Stimulated activated CD4-positive, alpha-beta T cell treated with anti-CD3 and anti-CD28 coated beads, Interleukin-4, amount 100 ng/mL, for 1 hour (primary cell): ENCODE measurements at places on chromosomes 2 and 18.

- DNase-seq: no peak
Observed at GRCh38 chr18:62751341-62751821, 36.0 kb downstream of the PHLPP1 start.

DNA sequence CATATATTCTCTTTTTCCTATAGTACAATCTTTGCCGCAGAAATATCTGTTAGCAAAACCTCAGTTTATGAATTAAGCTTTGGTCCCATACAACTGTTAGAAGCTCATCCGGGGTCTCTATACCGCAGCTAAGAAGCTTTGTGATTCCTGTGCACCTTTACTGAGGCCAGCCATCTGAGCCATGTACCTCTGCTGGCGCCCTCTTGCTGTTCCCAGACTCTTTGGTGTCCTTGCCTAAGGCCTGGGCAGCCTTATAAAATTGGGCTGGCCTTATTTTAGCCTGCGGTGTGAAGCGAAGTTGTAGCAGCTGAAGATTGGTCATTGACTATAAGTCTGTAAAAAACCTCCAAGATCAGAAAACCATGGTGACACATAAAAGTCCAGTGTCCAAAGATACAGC is 1135.1 kb upstream of the CHAC2 start:
- no peak for DNase-seq

- no peak for DNase-seq
Observed at GRCh38 chr18:57429167-57430078, 5.8 kb upstream of the ONECUT2 start.

DNA sequence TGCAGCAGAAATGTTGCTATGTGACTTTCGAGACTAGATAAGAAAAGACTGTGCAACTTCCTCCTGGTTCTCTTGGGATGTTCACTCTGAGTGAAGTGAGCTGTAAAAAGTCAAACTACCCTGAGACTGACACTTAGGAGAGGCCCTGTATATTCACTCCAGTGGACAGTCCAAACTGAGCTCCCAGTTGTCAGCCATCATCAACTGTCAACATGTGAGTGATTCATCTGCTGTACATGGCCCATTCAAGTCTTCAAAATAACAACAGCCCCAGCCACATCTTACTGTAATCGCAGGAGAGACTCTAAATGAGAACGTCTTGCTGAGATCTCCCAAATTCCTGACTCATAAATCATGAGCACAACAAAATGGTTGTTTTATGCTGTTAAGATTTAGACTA is 8.5 kb upstream of the UNC80 start:
- no peak for DNase-seq

- no peak for DNase-seq
Observed at GRCh38 chr2:232113821-232114220, 152.3 kb downstream of the DIS3L2 start.

GRCh38 chr2:97011977-97012569 is 25.7 kb upstream of the FAM178B start:
- no peak for DNase-seq

GRCh38 chr2:240402566-240403272 is 32.7 kb upstream of the GPC1 start:
- no peak for DNase-seq

GRCh38 chr2:100721693-100722092 is 98.2 kb upstream of the NPAS2 start:
- no peak for DNase-seq

- DNase-seq: no peak
Observed at GRCh38 chr2:128287780-128288735, 30.6 kb downstream of the HS6ST1 start.

DNA sequence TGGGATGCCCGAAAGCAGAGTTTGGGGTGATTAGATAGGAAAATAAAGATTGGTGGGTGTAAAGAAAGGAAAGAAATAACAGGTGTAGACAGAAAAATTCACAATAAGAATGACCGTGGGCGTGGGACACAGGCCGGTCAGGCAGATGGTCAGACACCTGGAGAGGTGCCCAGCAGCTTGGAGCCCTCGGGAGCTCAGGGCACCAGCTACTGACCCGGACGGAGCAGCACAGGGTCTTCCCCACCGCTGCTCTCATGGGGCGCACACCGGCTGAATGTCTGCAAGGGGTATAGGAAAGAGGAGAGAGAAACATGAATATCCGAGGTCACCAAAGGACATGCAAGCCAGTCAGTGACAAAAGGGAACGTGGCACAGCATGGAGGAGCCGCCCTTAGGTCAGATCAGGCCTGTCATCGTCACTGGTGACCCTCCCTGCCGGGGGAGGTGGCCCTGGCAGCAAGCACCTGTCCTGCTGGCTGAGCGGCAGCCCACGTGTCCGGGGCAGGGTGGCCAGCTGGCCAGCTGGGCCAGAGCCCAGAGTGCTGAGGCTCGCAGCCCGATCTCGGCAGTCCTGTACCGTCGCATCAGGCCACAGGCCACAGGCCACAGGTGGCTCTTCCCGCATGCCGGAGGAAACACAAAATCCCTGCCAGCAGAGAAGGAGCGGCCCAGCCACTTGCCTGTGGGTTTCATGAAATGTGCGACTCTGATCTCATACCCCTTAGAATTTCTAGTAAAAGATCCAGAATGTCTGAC is 112.0 kb upstream of the NDUFV2 start:
- DNase-seq: no peak

GRCh38 chr2:219619235-219619634 is 8.2 kb upstream of the SLC4A3 start:
- DNase-seq: no peak

GRCh38 chr18:23143016-23143814 is 7.9 kb downstream of the CABLES1 start:
- no peak for DNase-seq

DNA sequence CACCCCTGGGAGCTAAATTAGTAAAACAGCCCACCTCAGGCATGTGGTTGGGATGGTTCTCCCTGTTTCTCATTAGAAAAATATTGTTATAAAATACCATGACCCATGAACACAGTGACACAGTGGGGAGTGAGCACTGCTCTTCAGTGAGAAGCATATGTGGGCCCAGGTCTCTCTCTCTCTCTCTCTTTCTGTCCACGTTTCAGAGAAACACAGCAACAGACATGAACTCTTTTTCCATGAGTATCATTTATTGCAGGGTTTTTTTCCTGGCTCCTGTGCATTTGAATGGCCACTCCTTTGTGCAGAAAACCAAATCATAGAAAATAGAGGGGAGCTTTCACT is 41.2 kb downstream of the CYRIA start:
- no peak for DNase-seq

DNA sequence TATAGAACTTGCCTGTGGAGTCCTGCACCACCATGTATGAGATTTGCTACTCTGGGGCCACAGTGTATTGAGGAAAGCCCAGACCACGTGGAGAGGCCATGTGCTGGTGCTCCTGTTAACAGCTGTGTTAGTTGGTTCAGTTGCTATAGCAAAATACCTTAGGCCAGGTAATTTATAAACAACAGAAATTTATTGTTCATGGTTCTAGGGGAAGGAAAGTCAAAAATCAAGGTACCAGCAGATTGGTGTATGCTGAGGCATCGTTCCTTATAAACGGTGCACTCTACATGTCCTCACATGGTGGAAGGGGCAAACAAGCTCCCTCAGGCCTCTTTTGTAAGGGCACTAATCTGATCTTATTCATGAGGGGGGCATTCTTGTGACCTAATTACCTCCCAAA is 272.3 kb upstream of the FBXO11 start:
- no peak for DNase-seq

DNA sequence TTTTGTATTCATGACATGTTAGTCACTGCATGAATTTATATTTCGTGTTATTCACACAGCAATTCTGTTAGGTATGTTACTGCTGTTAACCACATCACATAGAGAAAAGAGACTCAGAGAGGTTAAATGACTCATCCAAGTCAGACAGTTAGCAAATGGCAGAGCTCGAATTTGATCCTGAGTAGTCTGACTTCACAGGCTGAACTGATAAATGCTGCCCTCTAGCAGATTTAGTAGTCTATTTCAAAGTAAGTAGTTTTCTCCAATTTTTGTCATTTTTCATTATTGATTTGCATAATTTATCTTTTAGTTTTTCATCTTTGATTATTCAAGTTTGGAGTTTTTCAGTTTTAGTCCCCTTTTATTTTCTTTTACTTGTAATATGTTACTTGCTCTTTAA is 58.3 kb downstream of the WDR7 start:
- no peak for DNase-seq
